ENCODE measurements at places on chromosomes 11 and 22.
A peak's percentile ranks its signal among the peaks of the same experiment; 100 is the strongest.

DNA sequence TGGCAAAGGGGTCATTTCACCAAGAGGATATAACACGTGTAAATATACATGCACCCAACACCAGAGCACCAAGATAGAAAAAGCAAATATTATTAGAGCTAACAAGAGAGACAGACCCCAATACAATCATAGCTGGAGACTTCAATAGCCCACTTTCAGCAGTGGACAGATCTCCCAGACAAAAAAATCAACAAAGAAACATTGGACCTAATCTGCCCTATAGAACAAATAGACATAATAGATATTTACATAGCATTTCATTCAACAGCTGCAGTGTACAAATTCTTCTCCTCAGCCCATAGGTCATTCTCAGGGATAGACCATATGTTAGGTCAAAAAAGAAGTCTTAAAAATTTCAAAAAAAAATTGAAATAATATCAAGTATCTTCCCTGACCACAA, 312.8 kb downstream of the TTC28 start:
- DNase-seq = no peak

- no peak for DNase-seq
Observed at GRCh38 chr11:12420706-12421105, 43.3 kb downstream of the PARVA start.

DNA sequence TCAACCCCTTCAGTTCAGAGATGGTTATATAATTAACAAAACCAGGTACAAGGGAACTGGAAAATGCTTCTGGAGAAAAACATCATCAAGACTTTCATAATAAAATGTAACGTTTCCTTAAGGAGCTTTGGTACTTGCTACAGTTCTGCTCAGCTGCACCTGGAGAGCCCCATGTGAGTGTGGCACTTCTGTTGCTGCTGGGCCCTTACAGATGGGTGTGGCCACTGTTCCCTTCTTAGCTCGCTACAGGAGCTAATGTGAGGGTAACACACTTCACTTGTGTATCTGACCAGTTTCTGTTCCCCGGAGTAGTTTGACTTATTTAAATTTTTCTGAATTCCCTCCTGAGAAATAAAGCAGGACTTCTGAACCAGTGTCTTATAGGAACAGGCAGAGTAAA, 4.0 kb downstream of the POU2AF3 start:
- no peak for DNase-seq

- DNase-seq = peak; percentile 71
Observed at GRCh38 chr11:45964911-45965389, 42.5 kb downstream of the LARGE2 start.

- peak; percentile 53 for DNase-seq
Observed at GRCh38 chr11:46389450-46390330, 1.9 kb downstream of the CHRM4 start.

DNA sequence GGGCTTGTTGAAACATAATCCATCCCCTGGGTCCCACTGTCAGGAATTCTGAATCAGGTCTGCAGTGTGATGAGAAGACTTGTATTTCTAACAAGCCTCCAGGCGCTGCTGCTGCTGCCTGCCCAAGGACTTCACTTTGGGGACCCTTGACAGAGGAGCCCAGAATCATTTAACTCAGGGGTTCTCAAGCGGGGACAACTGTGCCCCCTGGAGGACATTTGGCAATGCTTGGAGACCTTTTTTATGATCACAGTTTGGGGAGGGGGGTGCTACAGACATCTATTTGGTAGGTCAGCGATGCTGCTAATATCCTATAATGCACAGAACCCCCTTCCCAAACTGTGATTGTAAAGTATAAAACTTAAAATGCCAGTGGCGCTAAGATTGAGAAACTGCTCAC, 312.8 kb downstream of the OPCML start:
- DNase-seq = no peak

DNA sequence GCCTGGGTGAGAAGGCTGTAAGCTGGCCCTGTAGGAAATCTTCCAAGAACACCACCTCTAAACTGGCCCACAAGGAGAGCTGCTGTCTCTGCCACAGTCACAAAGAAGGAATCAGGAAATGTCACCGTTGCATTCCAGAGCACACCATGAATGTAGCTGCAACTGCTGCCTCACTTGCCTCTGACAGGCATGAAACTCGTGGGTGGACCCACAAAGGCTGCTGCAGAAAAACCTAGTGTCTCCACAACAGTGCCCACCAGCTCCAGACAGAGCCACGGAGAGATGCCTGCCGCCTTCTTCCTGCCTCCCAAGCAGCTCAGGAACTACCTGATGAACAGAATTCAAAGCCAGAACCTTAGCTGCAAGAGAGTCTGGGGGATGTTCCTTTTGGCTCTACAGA, 10.5 kb downstream of the DNAJB13 start:
- DNase-seq = no peak

DNA sequence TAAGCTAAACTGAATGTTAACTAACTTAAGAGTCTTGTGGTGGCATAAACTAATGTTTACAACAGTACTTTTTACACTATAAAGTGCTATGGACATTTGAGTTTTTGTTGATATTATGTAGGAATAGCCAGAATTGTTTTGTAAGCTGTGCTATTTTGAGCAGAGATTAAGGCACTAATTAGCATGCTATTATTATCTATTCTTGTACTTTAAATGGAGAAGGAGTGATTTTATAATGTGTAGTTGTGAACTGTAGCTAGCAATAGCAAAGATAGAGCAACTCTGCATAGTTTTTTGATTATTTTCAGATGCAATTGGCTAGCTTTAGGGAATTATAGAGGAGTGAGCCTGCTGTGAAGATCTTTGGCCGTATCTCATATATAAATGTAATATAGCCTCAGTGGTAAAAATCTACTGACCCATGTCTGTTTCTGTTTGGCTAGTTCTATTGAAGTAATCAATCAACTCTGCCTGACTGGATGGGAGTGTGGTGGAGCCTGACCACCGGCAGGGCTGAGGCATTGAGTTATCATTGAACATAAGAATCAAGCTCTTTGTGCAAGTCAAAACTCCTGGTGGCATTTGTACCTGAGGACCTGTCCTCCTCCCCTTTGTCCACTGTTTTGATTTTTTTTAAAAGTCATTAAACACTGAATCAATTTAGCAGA, 34.3 kb downstream of the NCAM1 start:
- no peak for DNase-seq

DNA sequence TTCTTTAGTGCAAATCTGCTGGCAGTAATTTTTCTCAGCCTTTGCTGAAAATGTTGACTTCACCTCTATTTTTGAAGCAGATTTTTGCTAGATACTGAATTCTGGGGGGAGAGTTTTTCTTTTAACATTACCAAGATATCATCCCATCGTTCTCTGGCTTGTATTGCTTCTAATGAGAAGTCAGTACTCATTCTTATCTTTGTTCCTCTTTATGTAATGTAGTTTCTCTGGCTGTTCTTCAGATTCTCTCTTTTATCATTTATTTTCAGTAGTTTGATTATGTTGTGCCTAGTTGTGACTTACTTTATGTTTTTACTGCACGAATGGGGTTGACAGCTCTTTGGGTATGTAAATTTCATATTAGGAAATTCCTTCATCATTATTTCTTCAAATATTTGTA, 318.7 kb upstream of the PITPNB start:
- no peak for DNase-seq

- DNase-seq = no peak
Observed at GRCh38 chr11:128685402-128686020, 8.4 kb upstream of the FLI1 start.

- DNase-seq = no peak
Observed at GRCh38 chr11:23509023-23509422, 648.7 kb upstream of the CCDC179 start.

GRCh38 chr11:110903830-110904229, 191.6 kb upstream of the ARHGAP20 start:
- no peak for DNase-seq

- no peak for DNase-seq
Observed at GRCh38 chr11:62012832-62013461, 45.5 kb upstream of the FTH1 start.

GRCh38 chr22:40585310-40585751, 51.2 kb downstream of the MRTFA start:
- no peak for DNase-seq

GRCh38 chr11:93663021-93663420, 1.5 kb downstream of the CEP295 start:
- no peak for DNase-seq

DNA sequence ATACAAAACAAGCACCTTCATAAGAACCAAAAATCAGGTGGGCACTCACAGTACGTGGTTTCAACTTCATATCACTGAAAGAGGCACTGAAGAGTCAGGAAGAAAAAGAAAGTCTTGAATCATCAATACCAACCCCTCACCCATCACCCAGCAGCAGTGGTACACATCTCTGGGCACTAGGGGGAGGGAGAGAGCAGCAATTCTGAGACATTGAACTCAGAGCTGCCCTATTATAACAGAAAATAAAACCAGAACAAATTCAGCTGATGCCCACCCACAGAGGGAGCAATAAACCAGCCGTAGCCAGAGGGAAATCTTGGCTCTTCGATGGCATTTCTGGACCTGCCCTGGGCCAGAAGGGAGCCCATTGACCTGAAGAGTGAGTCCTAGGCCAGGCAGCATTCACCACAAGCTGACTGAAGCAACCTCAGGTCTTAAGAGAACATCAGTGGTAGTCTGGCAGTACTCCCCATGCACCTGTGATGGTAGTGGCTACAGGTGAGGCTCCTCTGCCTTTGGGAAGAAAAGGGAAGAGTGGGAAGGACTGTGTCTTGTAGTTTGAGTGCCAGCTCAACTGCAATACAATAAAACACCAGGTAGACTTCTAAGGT, 42.2 kb upstream of the FAM181B start:
- peak; percentile 80 for DNase-seq

GRCh38 chr22:29907753-29908515, 25.0 kb downstream of the MTMR3 start:
- no peak for DNase-seq

DNA sequence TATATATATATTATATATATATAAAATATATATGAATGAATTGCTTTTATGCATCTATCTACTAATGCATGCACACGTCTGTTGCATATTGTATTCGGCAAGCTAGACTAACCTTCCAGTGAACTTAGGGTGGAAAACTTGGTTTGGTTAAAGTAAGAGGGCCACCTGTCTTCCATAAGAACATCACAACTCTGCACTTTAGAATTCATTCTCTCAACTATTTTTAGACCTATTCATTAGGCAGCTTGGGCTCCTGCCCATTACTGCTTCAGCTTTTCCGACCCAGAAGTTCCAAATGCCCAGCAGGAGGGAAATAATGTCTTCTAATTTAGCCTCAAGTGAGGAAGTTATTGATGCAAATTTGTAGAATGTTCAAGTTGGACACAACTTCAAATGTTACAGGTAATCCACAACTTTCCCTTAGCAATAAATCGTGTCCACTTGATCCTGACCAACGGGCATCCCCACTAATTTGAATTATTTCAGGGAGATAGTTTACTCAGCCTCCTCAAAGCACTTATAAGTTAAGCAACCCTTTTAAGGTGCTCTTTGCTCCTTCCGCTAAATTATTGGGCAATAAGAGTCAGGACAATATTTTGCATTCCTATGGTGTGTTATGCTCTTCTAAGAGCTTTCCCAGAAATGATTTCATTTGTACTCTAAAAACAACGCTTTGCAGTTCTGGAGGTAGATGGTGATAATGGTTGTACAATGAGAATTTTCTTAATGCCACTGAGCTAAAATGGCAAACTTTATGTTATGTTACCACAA, 132.3 kb downstream of the OPCML start:
- DNase-seq = no peak

- DNase-seq = no peak
Observed at GRCh38 chr11:96149743-96150555, 193.0 kb downstream of the MAML2 start.

DNA sequence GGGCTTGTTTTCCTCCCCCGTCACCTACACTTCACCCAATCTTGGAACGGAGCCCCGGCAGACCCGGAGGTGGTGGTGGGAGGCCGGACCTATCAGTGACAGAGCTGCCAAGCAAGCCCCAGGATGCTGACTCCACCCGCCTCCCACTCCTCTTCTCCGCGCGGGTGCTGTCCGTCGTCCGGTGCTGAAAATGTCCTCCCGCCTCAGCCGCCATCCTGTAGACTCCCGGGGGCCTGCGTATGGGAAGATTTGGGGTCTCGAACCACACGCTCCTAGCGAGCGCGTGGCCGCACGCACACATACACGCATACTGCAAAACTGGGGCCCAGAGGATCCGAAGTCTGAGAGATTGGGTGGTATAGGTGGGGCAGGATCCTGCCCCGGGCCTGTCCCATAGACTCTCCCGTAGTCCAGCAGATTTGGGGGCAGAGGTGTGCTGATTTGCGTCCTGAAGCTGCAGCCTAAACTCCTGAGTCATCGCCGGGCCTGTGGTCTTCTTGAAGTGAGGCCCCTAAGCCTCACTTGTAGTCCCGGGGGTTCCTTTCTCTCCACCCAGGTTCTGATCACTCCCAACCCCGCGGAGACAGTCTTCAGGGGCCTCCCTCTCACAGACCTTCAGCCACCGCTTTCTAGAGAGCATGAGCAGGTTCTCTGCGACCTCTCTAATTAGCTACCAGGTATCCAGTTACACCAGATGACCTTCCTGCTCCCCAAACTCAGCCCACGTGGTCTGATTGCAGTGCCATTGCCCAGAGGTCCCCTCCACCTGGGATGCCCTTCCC, 796 bp upstream of the YIF1A start:
- peak; percentile 71 for DNase-seq

- no peak for DNase-seq
Observed at GRCh38 chr22:35587447-35587870, 29.7 kb downstream of the MB start.

DNA sequence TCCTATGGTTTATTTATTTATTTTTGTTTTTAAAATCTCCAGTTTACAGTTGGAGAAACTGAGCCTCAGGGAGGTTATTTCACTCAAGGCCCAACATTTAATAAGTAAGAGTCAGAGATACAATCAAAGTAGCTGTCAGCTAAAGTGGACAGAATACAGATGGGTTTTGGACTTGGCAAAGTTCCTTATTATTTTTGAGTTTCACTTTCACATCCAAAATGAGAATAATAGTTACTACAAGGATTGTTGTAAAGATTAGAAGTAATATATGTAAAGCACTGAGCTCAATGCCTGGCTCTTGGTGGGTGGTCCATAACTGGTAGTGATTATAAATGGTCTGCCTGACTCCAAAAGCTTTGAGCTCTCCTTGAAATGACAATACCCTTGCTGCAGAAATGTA, 87.5 kb upstream of the SESN3 start:
- DNase-seq = no peak

- DNase-seq = no peak
Observed at GRCh38 chr22:44765571-44766285, 13.4 kb downstream of the ARHGAP8 start.

All from MM.1S (cell line).